Mesenteric fat pad (tissue), 1 donor: ENCODE measurements at places on chromosomes 4 and X.

DNA sequence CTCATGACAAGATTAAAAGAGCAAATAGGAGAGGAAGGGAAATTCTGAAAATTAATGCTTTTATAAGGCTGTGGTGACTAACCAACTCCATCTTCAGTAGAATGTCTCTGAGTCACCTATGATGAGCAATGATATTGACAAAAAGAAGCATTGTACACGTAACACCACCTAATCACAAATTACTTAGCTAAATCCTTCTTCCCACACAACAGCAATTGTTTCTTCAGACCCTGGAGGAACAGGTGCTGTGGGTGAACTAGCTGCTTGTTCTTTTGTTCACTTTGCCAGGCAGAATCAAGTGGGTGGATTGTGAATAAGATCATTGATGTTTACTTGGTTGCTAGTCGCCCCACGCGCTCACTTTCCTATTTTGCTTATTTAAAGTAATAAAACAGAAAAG is 315.5 kb downstream of the CAMK2D start:
- DNase-seq = no peak

DNA sequence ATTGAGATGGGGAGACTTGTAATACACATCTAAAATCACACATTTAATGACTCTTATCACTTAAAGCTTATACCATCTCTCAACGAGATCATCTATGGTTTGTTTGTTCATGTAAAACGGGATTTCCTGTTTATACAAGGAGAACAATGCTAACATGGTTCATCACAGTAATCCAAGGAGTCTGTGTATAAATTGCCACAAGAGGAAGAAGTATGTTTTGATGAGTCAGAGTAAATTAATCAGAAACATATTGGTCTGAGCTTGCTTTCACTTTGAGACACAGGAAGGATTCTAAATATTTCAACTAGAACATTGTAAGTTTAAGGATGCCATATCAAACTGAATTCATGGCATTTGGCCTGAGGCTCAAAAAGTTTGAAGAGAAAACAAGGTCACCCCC is 594.1 kb downstream of the GLUD2 start:
- DNase-seq = no peak

- no peak for DNase-seq
Measured at GRCh38 chr4:62548765-62549164, 1348.6 kb downstream of the ADGRL3 start.

DNA sequence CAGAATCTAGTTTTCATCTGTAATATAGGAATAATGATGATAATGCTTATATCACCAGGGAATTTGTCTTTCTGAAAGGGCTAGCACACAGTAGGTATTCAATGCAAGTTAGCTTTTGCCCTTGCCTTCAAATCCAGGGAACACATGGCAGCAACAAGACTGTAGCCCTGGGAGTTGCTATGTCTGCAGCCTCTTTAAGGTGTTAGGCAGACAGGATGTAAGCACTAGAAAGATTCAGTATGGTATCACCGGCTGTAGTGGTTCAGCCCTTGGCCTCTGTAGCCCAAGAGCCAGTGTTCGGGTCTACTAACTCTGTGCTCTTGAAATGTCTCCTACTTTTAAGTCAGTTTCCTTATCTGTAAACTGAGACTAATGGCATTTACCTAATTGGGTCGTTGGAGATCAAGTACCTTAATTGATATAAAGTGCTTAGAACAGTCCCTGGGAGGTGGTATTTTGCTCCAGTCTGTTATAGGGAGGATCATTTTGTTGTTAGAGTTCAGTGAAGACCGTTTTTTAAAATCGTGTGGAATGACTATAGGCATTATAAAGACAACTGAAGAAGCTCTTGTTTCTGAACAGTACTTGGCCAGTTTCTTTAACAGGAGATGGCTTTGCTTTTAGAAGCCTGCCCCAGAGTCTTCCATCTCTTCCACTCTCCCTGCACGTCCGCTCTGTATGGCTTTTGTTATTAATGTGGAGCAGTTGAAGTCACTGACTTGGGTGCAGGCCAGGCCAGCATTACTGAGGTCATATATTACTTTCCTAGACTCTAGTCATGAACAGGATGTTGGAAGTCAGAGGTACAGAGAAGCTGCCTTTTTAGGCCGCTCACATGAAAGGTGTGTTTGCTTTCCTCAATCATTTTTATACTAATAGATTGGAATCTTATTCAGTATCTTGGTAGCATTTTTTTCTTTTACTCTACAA is 44.8 kb downstream of the GAB1 start:
- DNase-seq = no peak

DNA sequence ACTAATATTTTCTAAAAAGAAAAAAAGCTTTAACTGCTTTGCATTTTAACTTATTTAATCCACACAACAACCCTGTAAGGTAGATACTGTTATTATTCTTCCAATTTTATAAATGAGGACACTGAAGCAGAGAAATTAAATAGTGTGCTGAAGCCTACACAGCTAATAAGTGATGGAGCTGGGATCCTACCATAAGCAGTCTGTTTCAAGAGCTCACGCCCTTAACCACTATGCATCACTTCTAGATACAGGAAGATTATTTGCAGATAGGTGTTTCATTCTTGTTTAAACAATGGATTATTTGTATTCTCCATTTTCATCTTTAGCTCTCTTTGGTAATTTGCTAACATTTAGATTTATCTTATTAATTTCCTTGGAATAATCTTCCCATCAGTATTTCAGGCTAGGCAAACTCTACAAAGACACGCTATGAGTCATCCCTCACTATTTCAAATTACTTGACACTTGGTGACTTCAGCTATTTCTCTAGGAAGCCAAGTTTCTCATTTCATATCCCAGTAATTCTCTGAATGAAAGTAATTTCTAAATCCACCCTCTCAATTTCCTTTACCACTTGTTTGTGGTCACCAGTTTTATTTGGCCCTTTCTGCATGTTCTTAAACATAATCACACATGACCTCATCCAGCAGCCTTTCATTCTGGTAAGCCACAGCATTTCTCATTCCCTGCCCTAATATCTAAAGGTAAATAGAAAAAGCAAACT is 67.3 kb downstream of the ASB9 start:
- no peak for DNase-seq

DNA sequence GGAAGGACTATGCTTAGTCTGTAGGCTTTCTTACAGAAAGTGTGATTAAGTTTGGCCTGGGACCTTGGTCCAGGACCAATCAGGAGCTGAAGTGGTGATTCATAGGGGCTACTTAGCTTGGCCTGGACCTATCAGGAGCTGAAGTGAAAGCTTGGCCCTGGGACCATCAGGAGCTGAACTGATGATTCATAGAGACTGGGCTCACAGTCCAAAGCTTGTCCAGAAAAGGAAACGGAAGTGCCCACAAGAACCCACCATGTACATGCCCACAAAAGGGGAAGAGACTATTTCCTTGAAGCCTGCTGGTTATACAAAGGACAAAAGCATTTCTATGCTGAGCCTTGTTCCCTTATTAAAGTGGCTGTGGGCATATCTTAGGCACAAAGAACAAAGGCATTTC is 12.6 kb downstream of the TENT5D start:
- DNase-seq = no peak
